Spinal cord (tissue), 10 donors: ENCODE measurements at places on chromosomes 13 and 19. TPM values are rescaled to one million over a fixed set of nuclear protein-coding genes. Genes with fewer than 3 reads are reported as not detected.

NRTN gene
- 0.38 TPM for polyA plus RNA-seq

GRCh38 chr19:402786-403185 is 6.2 kb downstream of the C2CD4C start:
- DNase-seq, result no peak

ICAM1 gene
- polyA plus RNA-seq, result 2.5 TPM

DNA sequence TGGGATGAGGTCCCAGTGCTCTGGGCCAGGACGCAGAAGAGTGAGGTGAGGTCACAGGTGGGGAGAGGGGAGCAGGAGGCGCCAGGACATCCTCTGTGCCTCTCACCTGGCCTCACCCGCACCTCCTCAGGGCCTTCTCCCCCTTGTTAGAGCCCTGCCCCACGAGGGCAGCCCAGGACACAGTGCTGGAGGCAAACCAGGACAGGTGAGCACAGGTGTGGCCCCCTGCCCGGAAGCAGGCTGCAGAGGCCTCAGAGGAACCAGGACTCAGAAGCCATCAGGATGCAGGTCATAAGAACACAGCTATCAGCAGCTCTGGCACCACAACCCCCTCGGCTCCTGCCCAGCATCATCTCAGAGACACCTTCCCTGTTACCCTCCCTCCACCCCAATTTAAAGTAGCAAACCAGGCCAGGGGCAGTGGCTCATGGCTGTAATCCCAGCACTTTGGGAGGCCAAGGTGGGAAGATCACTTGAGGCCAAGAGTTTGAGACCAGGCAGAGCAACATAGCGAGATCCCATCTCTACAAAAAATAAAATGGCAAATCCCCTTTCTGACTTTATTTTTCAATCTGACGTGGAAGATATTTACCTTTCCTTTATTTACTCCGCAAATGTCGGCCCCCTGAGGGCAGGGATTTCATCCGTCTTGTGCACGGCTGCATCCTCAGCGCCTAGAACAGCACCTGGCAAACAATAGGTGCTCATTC is at the start of gene CEACAM16:
CEACAM16 (plus strand) TSS at position 660 of the 710 bp plus-strand sequence. CDS start 2,306 bp downstream, outside the sequence.
- no peak for DNase-seq

DNA sequence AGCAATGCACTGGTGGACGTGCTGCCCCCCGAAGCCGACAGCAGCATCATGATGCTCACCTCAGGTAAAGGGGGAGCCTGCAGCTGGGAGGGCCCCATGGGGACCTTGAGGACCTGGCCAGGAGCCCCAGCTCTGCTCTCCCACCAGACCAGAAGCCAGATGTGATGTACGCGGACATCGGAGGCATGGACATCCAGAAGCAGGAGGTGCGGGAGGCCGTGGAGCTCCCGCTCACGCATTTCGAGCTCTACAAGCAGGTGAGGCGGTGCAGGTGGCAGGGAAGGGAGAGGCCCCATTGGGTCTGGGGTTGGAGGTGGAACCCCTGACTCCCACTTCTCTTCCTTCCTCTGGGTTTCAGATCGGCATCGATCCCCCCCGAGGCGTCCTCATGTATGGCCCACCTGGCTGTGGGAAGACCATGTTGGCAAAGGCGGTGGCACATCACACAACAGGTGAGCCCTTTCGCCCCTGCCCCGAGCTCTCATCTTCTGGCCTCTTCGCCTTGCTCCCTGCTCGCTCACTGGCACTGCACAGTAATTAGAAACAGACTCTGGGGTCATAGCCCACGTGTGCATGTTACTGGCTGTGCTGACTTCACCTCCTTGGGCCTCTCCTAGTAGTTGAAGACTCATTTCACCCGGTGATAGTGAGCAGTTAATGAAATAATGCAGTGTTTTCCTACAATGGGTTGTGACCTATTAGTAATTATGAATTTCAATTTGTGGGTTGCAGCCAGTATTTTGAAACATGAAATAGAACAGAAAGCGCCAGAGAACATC is 3.6 kb downstream of the PSMC4 start:
- DNase-seq, result no peak

ERFL gene
- polyA plus RNA-seq, result 0.78 TPM

GRCh38 chr19:29715701-29716581 is 880 bp upstream of the C19orf12 start:
- DNase-seq, result no peak

GRCh38 chr13:36405151-36405550 is 27.1 kb upstream of the CCNA1 start:
- DNase-seq, result no peak

- DNase-seq, result no peak
Measured at GRCh38 chr13:69793783-69794453, 313.7 kb upstream of the ATXN8OS start.

PLVAP gene
- 7.5 TPM for polyA plus RNA-seq

SYNGR4 gene
- 0.76 TPM for polyA plus RNA-seq

DNA sequence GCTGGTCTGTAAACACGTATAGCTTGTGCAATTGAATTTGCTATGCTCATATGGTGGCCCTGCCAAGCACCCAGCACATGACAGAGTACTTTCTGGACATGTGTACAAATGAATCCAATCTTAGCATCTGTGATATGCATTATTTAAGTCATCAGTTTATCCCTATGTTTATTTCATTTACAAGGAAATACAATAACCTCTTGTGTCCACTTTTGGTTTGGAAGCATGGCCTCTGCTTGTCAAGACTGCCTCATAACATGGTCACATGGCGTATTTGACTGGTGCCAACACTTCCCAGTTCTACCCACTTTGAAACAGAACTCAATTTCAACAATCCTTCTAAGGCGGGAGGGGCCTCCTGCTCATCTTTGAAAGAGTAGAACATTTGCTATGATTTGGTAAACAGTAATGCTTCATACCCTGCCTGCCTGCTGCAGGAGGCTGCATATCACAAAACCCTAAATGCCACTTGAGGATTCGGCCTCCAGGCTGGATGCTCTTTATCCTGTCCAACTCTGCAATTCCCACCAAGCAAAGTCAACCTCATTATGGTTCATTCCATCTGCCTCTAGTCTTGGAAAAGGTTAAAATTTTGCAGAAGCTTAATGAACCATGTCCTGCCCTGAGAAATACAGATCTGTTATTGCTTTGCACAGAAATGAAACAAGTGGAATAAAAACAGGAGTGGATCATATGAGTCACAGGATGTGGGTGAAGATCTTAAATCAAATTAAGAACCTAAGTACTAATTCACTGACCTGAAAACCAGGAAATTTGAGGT is 151.3 kb downstream of the CYSLTR2 start:
- DNase-seq, result no peak

GRCh38 chr13:20399515-20399914 is 126.1 kb downstream of the CRYL1 start:
- DNase-seq, result no peak

- DNase-seq, result peak; percentile 76
Measured at GRCh38 chr13:41060724-41061074, 610 bp upstream of the WBP4 start.

MFSD12 gene
- polyA plus RNA-seq, result 107 TPM

SPRYD7 gene
- 25.5 TPM for polyA plus RNA-seq

YJEFN3 gene
- 20.9 TPM for polyA plus RNA-seq

GRCh38 chr13:42762251-42762650 is 19.1 kb upstream of the FAM216B start:
- no peak for DNase-seq

GRCh38 chr19:50741179-50741933 is 18.2 kb downstream of the CLEC11A start:
- DNase-seq, result no peak

DNA sequence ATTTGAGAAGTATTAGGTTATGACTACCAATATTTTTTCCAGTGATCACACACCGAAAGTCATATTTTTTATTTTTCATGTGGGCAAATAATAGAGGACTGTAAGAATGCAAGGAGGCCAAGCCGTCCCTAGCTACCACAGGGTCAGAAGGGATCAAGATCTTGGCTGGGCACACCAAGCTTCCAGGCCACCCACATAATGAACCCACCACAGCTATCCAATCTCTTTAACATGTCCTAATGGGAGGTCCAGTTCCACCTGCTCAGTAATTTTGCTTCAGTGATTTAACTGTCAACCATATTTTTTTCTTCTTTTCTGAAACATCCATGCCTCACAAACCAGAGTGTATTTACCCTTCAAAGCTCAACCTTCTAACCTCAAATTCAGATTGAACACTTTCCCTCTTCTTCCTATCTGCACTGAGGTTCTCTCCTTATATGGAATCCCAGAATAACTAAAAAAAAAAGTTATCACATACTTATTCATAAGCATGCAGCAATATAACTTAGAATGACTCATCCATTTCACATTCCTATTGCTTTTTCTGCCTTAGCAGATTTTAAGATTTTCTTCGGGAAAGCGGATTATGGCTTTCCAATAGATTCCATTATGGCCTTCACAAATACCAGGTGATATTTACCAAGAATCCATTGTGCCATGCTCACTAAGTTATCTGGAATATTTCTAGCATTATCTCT is 12.2 kb downstream of the ARGLU1 start:
- DNase-seq, result no peak

GPR183 gene
- polyA plus RNA-seq, result 2.0 TPM

DNA sequence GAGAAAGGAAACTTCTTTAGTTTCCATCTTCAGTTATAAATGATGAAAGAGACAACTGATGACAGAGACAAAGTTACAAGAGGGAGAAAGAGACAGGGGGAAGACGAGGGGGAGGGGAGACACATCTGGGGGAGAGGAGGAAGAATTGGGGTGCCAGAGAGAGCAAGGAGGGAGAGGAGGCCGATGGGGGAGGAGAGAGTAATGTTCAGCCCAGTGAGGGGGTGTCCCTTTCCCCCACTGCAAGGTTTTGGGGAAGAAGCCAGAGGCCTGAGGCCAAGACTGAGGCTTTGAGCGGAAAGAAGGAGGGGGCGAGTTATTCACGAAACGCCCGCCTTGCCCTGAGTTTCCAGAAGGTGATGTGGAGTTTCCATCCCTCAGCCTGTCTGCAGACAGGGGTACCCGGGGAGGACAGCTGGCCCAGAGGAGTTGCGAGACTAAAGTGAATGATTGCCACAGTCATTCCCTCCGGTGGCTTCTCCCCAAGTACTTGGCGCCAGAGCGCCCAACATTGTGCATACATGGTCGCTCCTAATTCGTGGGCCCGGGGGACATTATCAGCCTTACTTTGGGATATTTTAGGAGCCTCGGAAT is 558 bp upstream of the PPAN start:
- no peak for DNase-seq

DNA sequence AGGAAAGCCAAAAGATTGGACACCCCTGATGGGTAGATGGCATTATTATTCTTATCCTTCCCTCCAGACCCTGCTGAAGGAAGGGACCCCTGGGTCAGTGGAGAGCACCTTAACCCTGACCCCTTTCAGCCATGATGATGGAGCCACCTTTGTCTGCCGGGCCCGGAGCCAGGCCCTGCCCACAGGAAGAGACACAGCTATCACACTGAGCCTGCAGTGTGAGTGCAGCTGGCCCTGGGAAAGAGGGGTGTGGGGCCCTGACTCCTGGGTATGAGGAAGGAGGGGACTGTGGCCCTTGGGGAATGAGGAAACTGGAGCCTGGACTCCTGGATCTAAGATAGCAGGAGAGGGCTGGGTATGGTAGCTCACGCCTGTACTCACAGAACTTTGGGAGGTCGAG is 2.7 kb downstream of the KIRREL2 start:
- no peak for DNase-seq

GRCh38 chr13:33483471-33483870 is 197.9 kb upstream of the STARD13 start:
- no peak for DNase-seq

GRCh38 chr19:7408251-7408650 is 59.5 kb downstream of the ARHGEF18 start:
- DNase-seq, result no peak

AZU1 gene
- 3.6 TPM for polyA plus RNA-seq

- no peak for DNase-seq
Measured at GRCh38 chr19:53961523-53962356, 997 bp upstream of the CACNG8 start.

GRCh38 chr19:5805462-5806132 is 730 bp downstream of the NRTN start:
- no peak for DNase-seq

DNA sequence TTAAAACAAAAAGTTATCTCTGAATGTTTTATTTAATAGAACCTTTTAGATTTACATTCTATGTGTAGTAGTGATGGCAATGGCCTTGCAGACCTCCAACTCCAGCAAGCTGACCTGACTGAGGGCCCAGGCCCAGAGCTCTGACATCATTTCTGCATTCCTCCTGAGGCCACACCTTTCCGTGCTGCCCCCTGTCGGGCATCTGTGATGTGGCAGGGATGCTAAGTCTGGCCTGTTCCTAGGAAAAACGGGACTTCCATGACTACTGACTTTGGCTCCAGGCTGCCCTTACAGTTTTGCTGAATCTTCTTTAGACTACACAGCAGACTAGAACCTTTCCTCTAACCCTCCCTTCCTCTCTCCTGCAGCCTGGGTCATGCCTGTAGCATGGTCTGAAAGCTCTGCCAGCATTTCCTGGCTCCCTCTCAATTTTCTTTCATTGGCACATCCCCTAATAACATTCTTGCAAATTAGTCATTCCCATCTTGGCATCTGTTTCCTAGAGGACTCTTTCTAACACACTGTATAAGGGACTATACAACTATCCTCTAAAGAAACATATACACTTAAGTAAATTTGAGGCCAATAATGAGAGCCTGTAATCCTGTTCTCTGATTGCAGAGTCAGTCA is 249.1 kb downstream of the GPC5 start:
- peak; percentile 76 for DNase-seq

DNA sequence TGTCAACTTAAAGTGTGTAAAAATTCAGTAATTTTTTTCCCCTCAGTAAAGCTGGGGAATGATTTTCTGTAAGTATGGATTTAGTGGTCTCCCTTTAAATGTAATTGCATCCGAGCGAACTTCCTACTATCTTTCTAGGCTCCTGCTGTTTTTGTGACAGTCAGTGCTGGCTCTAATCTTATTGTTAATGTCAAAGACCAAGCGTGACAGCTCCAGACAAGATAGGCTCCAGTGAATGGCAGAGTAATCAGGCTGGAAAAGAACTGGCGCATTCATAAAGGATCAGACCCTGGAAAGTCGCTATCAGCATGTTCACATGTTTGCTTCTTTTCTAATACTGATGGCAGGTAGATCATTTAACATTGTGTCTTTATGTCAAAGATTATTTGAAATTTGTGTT is 908.0 kb upstream of the ATXN8OS start:
- peak; percentile 36 for DNase-seq

- DNase-seq, result no peak
Measured at GRCh38 chr19:1105008-1105872, 1.4 kb downstream of the GPX4 start.

FXYD3 gene
- 0.49 TPM for polyA plus RNA-seq

GRCh38 chr13:39577203-39577602 is 25.8 kb downstream of the LHFPL6 start:
- no peak for DNase-seq
